ENCODE measurements at places on chromosomes 11 and 22.

DNA sequence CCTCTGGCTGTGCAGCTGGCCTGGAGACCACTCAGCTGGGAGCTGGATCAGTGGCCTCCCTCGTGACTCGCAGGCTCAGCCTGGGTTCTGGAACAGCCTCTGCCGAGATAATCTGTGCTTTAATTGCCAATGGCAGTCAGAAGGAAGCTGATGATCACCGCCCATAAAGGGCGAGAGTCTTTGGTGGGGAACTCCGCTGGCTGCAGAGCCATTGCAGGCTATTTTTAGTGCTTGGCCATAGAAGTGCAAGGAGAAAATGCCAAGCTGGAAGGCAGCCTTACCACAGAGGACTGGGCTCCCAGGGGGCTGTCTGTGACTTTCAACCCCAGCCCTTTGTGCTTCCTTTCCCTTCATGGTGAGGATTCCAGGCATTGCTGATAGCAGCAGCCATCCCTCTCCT is 62.2 kb upstream of the TENM4 start:
- no peak for DNase-seq

- no peak for DNase-seq
These were observed 20.0 kb downstream of the PPFIA1 start for GRCh38 chr11:70290361-70291065.

DNA sequence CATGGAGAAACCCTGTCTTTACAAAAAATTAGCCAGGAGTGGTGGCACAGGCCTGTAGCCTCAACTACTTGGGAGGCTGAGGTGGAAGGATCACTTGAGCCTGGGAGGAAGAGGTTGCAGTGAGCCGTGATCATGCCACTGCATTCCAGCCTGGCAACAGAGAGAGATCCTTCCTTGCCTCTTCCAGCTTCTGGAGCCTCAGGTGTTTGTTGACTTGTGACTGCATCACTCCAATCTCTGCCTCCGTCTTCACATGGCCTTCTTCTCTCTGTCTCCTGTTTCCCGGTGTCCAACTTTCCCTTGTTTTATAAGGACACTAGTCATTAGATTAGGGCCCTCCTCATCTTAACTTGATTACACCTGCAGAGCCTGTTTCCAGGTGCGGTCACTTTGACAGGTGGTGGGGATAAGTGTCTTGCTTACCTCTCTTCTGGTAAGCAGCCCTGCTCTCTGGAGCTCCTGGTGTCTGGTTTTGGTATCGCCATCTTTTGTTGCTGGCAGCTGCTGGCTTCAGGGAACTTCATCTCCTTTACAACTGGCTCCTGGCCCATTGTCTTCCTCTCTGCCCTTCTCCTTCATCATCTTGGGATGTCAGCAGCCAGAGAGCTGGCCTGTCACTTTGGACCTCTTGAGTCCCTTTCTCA is 8.2 kb upstream of the USP2 start:
- DNase-seq: no peak

DNA sequence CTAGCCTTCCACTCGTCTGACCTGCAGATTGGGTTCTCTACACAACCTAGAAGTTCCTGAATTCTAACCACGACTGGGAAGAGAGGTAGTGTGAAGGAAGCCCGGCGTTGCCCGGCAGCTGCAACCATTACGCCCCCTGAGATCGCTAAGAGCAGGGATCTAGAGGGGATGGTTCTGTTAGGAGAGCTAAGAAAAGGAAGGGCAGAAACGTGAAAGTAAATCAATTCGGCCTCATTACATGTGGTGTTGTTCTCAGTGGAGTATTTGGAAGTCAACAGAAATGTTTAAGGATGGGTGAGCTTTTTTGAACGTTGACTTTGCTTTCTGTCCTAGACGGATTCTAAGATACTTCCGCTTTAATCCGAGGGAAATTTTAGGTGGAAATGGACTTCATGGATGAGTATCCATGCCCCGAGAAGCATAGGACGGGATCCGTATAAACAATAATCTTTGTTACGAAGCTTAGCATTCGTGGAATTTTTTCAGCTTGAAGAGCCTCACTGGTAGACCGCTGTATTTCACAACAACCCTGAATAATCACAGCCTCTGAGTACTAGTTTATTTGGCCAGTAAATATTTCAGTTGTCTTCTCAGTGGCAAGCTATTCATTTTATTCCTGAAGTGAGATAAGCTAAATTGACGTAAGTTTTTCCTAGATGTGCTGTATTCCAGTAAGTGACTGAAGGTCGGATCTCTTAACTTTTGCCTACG is 629 bp downstream of the ATP5MG start:
- no peak for DNase-seq

DNA sequence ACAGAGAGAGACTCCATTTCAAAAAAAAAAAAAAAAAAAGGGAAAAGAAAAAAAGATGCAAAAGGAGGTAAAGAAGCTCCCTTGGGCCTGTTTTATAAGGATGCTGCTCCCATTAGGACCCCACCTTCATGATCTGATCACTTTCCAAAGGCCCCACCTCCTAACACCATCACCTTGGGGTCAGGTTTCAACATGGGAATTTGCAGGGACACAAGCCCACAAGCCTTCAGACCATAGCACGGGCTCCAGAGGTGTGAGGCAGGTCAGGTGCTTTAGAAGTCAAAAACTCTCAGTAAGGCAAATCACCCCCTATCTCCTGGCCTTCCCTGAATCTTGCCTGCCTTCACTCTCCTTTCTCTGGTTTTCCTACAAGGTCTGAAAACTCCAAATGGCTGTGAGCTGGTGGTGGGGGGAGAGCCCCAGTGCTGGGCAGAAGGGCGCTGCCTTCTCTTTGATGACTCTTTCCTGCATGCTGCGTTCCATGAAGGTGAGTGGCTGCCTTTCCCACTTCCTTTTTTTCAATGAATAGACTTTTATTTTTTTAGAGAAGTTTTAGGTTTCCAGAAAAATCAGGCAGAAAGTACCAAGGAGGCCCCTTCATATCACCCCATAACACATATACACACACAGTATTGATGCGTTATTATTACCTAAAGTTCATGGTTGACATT is 13.2 kb downstream of the ASPHD2 start:
- DNase-seq: no peak

GRCh38 chr11:72634472-72635095 is 39.6 kb downstream of the PDE2A start:
- DNase-seq: no peak

DNA sequence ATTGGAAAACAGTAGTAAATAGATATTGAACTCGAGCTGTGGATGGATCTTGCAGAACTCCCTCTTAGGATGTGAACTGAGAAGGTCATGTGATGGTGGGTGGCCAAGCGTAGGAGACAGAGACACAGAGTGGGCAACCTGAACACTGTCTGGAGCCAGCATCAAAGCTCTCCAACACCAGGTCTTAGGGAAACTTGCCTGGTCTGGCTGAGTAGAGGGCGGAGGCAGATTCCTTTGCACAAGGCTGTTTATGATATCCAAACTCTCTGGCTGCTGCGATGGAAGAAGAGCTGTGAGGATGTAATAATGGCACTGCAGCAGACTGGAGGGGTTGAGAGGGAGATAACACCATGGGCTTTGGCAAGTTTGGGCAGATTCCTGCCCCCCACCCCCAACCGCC is 10.1 kb downstream of the NAV2 start:
- no peak for DNase-seq

DNA sequence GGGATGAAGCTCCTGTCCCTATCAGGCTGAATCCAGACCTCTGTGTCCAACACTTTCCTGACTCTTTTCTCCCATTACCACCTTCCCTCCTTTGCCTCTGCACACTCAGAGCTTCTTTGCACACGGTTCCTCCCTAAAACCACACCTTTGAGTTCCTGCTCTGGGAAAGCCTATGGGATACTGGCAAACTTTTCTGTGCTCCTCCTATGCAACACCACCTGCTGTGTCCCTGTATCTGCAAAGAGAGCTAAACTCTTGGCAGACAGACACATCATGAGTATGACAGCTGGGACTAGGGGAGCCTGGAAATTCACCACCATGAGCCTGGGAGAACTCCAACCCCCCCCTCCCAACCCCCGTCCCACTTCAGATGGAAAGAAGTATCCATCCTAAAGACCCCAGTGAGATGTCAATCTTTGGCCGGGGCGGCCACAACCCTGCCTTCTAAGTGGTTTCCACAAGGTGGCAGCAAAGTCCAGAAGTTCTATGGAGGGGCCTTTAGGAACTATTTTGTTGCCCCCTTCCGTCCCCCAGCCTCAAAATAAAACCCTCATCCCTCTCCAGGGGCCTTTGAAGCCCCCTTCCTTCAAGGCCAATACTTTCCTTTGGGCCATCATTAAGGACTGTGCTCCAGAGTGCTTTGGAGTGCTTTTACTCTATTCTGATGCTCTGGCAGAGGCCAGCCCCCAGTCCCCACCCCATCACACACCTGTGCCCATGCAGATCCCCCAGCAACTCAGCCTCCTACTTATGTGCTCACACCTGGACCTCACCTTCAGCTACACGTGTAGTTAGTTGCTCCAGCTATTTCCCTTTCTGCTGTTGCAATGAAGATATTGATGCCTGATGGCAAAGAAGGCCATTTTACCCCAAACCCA is 19.4 kb downstream of the HTR3A start:
- no peak for DNase-seq

GRCh38 chr11:120332822-120333716 is 3.1 kb upstream of the ARHGEF12 start:
- DNase-seq: no peak
